ENCODE measurements at places on chromosomes 16 and 17.

DNA sequence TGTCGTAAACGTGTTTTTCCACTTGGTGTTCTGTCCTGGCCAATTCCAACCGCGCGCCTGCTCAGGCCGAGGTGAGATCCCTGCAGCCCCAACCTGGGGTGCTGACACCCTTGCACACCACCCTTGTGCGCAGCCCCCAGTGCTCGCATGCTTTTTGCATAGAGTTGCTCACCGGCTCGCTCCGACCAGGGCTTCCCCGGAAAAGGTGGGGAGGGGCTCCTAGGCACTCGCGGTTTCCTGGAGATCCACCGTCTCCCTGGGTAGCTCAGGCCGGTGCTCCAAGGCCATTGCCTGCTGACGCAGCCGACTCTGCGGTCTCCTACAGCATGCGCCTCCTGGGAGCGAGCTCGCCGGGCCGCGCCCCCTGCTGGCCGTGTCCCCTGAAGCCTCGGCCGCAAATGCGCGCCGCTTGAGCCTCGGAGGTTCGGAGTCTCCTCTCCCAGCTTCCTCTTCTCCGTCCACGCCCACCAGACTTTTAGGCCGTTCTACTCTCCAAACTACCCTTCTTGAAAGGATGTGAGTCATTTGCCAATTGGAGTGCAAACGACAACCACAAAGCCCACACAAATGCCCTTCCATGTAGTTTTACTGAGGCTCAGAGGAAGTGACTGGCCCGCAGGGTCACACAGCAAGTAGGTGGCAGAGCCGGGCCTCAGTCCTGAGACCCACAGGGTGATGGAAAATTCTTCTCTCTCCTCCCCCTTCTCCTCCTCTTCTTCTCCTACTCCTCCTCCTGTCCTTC is 7.2 kb upstream of the PDP2 start:
- DNase-seq, result peak; percentile 97

DNA sequence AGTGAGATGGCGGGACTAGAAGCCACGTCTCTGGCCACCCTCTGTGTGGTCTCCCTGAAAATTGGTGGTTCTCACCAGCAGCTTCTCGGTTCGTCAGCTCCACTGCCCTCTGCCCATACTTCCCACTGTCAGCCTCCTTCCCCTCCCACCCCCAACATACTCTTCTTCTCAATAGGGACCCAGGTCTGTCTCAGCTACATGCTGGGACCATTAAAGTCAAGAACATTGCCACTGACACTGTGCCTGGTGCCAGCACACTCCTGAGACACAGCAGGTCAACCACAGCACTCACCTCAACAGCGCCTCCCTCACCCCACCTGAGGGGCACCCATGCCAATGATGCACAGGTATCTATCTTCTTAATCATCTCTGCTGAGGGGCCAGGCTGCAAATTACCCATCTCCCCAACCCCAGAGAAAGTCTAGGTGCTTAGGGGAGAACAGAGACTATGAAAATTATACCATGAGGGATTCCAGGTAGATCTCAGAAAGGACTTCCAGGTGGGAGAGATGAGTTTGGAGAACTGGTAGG is 1.3 kb downstream of the PLXDC1 start:
- no peak for DNase-seq

DNA sequence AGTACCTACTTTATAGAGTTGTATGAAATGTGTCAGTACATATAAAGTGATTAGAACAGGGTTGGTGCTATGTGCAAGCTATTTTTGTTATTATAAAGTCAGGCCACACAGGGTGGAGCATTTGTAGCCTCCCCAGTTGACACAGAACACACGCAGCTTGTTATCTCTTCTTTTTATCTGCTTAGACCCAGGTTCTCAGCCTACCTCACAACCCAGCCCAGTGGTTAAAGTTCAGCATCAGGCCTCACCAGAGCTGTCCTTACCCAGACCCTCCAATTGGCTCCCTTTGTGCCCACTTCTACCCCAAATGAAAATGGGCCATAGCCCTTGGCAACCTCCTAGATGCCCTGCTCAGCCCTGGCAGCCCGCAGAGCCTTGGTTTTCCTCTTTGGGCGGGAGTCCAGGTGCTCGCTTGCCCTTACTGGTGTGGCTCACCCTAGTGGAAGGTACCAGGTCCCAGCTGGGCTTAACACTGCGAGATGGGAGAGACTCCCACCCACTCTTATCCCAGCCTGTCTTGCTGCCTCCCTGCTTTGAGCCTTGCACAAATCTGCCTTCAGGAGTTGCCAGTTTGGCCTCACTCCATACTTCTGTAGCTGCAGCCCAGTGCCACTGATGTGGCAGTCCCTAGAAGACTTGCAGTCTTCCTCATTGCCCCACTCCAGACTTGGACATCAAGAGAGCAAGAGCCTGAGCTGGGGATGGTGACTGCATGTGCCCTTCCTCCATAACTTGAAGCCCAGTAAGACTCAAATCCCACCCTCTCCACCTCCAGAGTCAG is 1.1 kb upstream of the PIGS start:
- DNase-seq, result no peak

GRCh38 chr16:63244631-63245030 is 1208.4 kb upstream of the CDH8 start:
- no peak for DNase-seq

- no peak for DNase-seq
Measured at GRCh38 chr16:48184681-48185080, 28.9 kb upstream of the ABCC12 start.

DNA sequence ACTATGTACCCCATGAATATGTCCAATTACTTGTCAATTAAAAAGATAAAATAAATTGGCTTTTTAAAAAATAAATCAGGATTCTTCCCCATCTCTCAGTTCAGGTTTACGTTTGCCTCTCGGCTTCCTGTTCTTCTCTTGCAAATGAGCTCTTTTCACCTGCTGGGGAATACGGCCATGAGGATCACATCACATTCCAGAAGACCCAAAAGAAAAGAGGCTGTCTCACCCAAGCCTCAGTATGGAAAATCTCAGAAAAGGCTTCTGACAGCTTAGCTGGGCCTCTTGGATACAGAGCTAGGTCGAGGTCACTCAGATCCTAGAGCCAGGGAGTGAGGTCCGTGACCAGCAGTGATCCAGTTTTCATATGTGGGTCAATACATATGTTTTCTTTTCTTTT is 171.2 kb upstream of the SDK2 start:
- no peak for DNase-seq
